ENCODE measurements at places on chromosomes 1 and 21.

GRCh38 chr1:191052888-191053287 lies 575.2 kb upstream of the BRINP3 start:
- DNase-seq: no peak

GRCh38 chr1:212463565-212464285 lies 31.0 kb downstream of the NENF start:
- DNase-seq: no peak

GRCh38 chr1:226217273-226217672 lies 6.2 kb upstream of the MIXL1 start:
- no peak for DNase-seq

GRCh38 chr1:162551969-162552683 lies 9.4 kb upstream of the UAP1 start:
- DNase-seq: no peak

- DNase-seq: no peak
Measured at GRCh38 chr1:52323731-52324130, 42.3 kb downstream of the CC2D1B start.
